NCI-H1417 treated with DMSO at 0.1 percent for 48 hours (cell line): ENCODE measurements at places on chromosomes 6 and 20.

GRCh38 chr6:113600551-113601339 lies 256.4 kb upstream of the MARCKS start:
- DNase-seq, result no peak

GRCh38 chr6:10219510-10219909 lies 195.4 kb downstream of the TFAP2A start:
- DNase-seq, result no peak

DNA sequence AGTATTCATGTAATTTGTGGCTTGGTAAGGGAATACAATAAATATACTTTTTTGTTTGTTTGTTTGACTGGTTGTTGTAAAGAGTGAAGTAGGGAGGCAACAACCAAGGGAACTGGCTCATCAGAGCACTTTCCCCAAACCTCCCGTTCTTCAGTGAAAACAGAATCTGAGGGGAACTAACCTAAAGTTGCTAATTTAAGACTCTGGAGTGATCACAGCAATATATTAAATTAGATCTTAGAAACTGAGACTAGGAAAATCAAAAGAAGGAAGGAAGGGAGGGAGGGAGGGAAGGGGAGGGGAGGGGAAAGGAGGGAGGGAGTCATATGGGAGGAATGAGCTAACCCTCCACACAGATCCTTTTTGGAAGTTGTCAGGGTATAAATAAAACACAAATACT lies 144.9 kb downstream of the SYNDIG1 start:
- no peak for DNase-seq

GRCh38 chr6:22892452-22892851 lies 323.1 kb downstream of the HDGFL1 start:
- DNase-seq, result no peak

DNA sequence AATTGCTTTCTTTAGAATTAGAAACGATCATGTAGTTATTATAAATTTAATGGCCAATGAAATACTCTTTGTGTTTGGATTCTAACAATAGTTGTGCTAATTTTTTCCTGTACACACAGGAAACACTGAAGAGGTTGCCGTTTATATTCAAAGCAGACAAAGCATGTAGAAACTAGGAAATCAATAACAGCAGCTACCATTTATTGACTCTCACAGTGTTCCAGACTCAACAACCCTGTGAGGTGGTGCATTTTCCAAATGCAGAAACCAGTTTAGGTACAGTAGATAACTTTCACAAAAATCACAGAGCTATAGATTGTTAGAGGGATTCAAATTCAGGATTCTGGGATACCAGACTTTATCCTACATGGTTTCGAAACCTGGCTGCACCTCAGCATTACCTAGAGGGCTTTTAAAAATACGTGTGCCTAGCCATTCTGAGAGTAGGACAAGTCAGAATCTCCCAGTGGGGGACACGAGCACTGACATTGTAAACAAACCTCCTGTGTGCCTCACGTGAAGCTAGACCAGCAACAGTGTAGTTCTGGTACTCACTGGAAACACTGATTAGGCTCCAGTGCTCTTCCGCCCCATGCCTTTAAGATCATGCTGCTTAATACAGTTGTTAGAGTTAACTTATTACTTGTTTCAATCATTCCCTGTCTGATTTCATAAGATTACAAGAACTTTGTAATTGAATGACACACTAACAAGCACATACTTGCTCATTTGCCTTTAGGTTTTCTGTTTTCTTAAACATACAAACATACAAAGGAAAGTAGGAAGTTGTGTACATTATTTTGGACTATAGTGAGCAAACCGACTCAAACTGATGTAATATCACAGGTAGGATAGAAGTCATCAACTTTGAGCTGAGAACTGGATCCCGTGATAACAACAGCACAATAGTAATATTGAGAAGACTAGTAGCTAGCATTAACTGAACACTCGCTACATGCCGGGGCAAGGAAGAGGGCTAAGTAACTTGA lies 65.8 kb downstream of the MAP3K4 start:
- peak; percentile 15 for DNase-seq

DNA sequence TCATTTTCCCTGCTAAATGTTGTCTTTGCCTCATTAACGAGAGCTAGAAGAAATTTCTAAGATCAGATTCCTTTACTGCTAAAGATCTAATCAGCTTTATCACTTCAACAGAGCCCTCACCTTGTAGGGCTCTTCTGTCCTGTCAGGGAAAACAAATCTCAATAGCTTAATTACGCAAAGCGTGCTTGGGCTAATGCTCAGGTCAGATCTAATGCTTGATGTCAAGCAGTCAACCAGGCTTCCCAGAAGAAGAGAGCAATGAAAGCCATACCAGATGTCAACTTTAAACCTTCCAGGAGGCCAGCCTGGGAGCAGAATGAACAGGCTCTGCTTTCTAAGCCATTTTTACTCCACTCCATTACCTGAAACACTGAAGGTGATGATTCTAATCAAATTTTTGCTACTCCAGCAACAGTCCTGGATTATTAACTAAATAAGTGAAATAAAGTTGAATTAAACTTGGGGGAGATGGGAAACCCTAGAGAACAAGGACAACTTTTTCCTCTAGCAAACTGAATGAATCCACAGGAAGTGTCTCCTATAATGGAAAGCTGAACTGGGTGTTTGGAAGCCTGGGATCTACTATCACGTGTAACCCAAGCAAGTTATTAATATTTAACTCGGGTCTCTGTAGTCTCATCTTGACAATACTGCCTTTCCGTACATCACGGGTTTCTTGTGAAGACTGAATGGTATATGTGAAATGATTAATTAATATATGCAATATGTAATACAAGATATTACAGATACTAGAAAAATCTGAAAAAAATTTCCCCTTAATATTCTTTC lies 273.7 kb downstream of the PTPRK start:
- no peak for DNase-seq

- no peak for DNase-seq
These were observed 571.6 kb upstream of the NOX3 start for GRCh38 chr6:156027248-156027626.

- DNase-seq, result no peak
These were observed 42.1 kb downstream of the GFRA4 start for GRCh38 chr20:3621111-3621510.

- no peak for DNase-seq
These were observed 239.2 kb downstream of the SYNDIG1 start for GRCh38 chr20:24708411-24709295.

DNA sequence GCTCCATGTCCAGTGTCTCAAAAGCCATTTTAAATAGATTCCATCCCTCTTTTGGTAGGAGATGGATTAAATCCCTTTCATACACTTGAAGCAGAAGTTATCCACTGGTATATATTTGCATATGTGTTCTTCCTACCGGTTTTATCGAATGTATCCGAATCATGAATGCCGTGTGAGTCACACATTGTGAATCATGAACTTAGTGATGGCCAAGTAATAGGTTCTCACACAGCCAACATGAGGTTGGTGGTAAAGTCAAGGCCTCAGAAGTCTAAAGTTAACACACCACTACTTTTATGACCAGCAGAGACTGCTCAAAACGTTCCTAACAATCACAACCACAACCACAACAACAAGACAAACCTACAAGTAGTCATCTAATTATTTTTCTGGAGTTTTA lies 345.5 kb downstream of the THBS2 start:
- no peak for DNase-seq

GRCh38 chr6:70413992-70414494 lies 735 bp downstream of the FAM135A start:
- no peak for DNase-seq

DNA sequence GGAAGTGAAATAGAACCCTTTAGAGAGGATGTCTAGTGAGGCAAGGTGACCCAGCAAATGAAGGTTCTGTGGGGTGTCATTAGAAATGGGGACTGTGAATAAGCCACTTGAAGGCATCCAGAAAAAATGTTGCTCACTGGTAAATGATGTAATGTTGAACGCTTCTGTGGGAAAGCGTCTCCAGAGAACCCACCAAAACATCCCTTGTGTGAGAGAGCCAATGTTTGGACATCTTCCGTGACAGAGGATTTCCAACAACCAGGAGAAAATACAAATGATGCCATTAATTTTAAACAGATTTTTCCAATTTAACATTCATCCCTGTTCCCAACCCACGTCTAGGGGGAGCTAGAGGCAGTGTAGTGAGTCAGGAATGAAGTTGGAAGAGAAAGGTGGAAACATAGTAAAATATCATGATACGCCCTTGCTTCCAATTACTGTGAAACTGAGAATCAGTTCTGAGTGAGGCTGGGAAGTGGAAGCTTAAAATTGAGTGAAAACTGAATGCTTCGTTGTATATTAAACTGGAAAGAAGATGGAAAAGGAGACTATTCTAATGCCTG lies 584.2 kb downstream of the CD109 start:
- DNase-seq, result no peak

DNA sequence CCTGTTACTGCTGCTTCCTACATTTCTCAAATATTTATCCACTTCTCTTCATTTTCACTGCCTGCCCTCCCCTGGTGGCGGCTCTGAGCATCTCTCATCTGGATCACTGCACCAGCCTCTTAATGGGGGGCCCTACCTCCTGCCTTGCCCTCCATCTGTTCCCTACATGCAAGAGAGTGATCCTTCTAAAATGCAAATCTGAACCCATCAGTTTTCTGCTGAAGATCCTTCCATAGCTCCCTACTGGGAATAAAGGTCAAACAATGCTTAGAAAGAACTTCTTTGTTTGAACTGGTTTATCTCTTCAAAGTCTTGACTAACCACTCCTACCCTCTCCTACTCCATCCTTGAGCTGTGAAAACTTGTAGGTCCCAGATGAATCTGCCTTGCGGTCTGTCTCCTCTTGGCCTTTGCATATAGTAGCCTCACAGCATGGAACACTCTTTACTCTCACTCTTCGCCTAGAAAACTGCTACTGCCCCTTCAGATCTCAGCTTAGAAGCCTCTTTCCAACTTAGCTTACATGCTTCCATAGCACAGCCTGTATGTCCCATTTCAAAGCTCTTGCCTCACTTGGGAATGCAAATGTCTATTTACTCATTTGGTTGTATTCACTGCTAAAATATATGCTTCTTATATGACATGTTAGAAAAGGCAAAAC lies 119.3 kb downstream of the QRSL1 start:
- DNase-seq, result no peak

DNA sequence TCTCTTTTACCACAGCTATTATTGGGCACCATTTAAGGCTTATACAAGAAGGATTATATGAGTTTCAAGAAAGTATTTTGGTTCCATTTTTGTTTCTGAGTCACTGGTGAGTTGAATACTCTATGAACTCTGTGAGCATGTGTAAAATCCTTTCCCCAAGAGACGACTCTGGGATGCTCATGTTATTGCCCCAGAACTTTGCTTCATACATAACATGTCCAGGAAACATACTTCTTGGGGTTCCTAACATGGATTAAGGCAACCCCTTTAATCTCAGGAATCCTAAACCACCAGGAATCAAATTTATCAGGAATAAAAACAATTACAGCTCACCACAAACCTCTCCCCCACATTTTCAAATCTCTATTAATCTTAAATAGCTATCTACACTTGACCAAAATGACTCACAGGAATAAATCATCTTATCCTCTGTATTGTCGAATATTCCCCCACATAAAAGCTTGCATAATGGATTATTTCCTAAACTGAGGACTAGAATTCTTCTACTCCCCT lies 117.5 kb upstream of the COL21A1 start:
- DNase-seq, result no peak

- DNase-seq, result no peak
These were observed 1.7 kb upstream of the SLC12A5 start for GRCh38 chr20:46027245-46027853.

DNA sequence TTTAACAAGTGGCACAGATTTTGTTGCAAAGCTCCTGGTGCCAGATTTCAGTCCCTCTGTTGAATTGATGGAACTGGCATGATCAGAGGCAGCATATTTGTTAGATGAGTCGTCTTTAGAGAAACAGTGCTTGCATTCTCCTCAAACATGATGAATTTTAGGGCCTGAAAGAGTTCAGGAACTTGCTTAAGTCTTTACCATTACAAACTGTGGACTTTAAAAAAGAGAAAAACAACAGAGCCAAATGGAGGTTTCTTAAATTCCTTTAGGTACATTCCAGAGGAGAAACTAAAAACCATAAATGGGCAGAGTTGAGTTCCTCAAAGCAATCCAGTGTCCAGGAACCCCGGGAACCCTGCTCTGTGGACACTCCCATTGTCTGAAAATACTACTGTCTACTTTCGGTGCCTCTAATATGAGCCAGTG lies 2.5 kb downstream of the GTF2H5 start:
- DNase-seq, result no peak

- DNase-seq, result no peak
These were observed 33.1 kb upstream of the SMOC2 start for GRCh38 chr6:168407842-168408241.

GRCh38 chr6:122140031-122140430 lies 259.4 kb upstream of the HSF2 start:
- DNase-seq, result no peak
